Kidney epithelial cell (primary cell): ENCODE measurements at places on chromosomes 16 and 17. TPM values are rescaled to one million over a fixed set of nuclear protein-coding genes. Genes with fewer than 3 reads are reported as not detected.

GRCh38 chr17:80871341-80871740 lies 120.3 kb upstream of the CHMP6 start:
- DNase-seq, result no peak

GRCh38 chr17:32794533-32795246 lies 82.2 kb downstream of the MYO1D start:
- no peak for DNase-seq

- no peak for DNase-seq
Measured at GRCh38 chr17:70414300-70414699, 245.0 kb downstream of the KCNJ2 start.

DNA sequence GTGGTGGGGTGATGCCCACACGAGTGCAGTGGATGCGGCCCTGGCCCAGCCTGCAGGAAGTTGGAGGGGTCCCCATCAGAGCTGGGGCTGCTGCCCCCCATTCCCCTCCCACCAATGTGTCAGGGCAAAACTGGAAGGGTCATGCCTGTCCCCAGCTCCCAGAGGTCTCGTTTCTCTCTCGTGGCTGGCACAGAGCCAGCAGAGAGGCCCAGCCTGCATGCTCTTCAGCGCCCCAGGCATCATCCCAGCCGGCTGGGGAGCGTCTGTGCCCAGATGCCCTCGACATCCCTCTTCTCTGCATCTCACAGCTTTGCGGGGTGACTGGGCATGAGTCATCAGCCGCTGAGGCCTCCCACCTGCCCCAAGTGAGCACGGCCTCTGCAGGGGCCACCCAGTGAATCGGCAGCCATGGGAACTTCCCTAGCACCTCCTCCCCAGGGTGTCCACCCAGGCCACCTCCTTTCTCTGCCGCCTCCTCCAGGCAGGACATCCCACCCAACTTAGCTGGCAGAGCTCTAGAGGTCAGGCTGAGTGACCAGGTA lies 9.8 kb upstream of the CSNK1D start:
- DNase-seq, result no peak

DNA sequence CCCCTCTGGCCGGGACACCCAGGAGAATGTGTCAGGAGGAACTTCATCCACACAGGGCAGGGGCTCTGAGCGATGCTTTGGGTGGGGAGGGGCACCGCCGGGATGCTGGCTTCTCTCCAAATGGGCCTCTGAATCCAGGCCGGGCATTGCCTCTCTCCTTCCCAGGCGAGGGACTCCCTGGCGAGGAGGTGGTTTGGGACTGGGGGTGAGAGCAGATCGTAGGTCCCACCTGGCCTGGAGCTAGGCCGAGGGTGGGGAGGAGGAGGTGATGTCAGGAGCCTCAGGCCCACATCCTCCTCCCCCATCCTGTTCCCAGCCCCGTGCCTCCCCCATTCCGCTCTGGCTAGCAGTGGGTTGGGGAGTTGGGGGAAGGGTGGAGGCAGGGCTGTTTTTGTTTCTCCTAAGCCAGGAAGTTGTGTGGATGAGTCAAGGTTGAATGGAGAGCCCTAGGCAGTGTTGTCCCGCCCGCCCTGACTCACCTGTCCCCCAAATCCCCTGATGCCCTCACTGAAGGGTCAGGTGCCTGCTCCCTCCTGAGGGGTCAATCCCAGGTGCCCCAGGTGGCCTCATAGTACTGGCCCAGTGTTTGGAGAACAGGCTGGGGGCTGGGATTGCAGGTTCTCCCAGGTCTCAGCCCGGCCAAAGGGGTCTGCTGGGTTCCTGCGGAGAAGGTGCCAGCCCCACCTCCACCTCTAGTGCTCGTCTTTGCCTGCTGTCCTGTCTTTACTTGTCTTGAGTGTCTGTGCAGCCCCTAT lies 2.8 kb downstream of the GRB7 start:
- DNase-seq, result peak; percentile 69

Gene WNT9B
- total RNA-seq, result not detected in 2 replicates

DNA sequence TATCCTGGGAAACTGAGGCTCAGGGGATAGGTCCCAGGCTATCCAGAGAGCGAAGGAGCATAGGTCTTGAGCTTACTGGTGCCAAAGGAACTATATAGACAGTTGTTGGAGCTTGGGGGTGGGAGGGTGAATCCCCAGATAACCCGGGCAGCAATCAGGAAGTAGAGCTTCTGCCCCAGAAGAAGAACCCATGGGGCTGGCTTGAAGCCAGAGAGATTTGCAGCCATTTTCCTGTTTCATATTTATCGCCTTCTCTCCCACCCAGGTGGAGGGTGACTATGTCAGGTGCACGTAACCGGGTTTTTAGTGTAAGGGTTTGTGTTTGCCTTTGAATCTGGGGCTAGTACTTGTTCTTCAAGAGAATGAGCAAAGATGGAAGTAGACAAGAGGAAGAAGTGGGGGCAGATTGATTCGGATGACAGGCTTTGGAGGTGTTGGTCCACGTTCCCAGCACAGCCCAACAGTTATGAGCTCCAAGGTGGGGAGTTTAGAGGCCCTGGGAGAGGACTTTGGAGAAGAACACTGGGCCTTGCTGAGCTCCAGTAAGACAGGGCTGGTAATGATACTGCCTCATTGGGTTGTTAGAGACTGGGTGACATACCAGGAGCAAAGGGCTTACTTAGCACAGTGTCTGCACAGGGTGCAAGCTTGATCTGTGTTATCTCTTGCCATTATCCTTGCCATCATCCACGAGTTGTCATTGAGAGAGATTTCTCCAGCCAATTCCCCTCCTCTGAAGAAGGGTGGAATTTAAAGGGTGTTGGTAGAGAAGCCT lies 145.6 kb downstream of the CCDC182 start:
- no peak for DNase-seq

GRCh38 chr17:82447876-82448275 lies 2.7 kb downstream of the CYBC1 start:
- DNase-seq, result no peak

Gene MYH8
- total RNA-seq, result not detected in 2 replicates

Gene KRTAP4-1
- not detected in 2 replicates for total RNA-seq

GRCh38 chr17:76130473-76130872 lies 10.6 kb downstream of the FOXJ1 start:
- no peak for DNase-seq

- no peak for DNase-seq
Measured at GRCh38 chr17:32258383-32259140, 7.1 kb upstream of the RHBDL3 start.

GRCh38 chr16:87840271-87840978 lies 28.9 kb downstream of the SLC7A5 start:
- no peak for DNase-seq

DNA sequence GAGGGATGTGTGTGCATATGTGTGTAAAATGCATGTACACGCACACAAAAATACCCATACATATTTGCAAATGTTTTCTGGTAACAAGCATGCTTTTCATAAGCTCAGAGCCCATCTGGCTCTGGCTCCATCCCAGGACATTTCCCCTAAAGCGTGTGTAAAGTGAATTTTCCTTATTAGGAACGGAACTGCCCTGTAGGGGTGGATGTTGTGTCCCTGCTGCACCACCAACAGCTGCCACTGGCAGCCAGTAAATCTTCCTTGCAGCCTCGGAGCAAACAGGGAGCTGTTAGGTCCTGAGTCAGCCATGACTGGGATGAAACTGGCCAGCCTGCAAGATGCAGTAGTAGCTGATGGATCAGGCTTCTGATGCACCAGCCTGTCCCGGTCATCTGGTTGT lies 393.5 kb downstream of the UTP18 start:
- no peak for DNase-seq
